ENCODE measurements at places on chromosomes 2 and 18.

- no peak for DNase-seq
Measured at GRCh38 chr2:158297606-158298005, 158.9 kb downstream of the CCDC148 start.

GRCh38 chr18:11467611-11468010 lies 141.8 kb upstream of the SLC35G4 start:
- DNase-seq, result no peak

- DNase-seq, result peak; percentile 35
Measured at GRCh38 chr2:29463181-29463900, 348.1 kb downstream of the CLIP4 start.

DNA sequence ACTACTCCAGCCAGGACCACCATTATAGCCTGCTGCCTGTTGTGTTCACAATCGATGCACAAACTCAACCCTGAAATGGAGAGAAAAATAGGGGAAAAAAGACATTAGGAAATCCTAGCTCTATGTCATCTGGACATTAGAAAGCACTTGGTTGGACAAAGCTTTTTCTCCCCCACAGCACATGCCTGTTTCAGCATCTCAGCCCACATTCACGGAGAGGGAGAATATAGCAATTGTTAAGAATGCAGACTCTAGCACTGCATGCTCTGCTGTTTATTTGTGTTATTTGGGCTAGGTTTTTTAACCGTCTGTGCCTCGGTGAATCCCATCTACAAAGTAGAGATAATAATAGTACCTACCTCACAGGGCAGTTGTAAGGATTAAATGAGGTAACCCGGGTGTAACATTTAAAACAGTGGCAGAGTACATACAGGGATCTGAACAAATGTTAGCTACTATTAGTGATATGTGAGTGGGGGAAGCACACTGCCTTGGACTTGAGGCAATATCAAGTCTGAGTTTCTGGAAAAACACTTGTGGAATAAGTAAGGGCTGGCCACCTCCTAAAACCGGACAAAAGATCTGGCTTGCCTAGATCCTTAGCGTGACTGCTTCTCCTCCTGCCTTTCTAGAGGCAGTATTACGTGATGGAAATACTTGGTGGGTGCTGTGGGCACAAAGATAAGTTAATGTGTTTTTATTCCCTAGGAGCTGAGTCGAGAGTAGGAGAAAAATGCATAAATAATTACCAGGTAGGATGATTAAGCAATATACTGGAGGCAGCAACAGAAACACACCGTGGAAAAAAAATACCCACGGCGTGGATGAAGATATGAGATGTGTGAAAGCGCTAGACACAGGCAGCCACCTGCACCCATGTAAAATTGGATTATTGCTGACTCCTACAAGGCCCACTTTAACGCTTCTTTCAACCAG lies 1.0 kb upstream of the PPP1CB start:
- DNase-seq, result no peak

DNA sequence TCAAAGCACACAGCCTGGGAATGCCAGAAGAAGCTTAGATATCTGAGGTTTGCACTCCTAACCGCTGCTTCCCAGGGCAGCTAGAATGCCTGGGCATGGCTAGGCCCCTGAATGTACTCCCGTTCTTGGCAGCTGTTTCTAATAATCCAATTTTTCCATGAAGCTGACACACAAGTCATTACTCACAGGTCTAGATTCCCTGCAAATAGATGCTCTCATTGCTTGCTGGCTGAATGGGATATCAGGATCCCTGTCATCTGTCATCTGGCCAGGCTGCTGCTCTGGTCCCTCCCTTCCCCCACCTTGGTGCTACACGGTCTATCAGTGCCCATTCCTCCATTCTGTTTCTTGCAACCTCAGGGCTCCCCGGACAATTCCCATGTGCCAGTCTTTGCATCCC lies 40.7 kb upstream of the TEX51 start:
- no peak for DNase-seq

DNA sequence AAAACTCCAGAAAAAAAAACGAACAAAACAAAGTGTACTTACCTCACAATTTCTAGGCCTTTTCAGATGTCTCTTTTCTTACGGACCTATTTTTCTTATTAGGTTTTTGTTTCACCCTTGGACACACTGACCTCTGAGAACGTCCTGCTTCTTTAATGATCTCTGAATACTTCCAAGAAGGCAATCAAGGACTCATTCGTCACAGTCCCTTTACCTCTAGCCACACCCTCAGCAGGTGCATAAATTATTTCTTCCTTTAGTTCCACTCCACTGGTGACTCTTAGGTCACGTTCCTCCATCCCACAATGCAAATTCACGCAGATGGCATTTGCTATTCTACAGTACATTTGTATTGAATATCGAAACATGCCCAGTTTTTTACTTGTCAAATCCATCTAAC lies 21.9 kb downstream of the PELI1 start:
- DNase-seq, result no peak

GRCh38 chr2:213429516-213429915 lies 145.3 kb downstream of the SPAG16 start:
- peak; percentile 20 for DNase-seq

DNA sequence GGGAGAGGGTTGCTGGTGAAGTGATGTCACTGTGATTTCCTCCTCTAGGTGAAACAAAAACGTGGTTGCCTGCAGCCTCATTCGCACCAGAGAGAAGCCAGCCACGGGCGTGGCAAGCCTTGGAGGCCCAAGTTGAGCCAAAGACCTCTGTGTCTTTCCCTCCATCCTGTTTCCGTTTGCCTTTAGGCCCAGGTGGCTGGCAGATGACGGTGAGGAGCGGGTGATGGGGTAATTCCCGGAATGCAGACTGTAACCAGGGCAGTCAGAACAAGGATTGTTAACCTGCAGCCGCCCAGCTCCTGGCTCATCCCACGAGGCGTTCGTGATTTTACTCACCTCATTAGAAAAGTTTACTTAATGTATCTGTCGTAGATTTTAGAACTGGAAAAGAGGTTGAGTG lies 14.4 kb downstream of the CTIF start:
- peak; percentile 8 for DNase-seq

GRCh38 chr18:12577848-12578247 lies 80.1 kb downstream of the SPIRE1 start:
- DNase-seq, result no peak
